ENCODE measurements at places on chromosomes 12 and 14.

DNA sequence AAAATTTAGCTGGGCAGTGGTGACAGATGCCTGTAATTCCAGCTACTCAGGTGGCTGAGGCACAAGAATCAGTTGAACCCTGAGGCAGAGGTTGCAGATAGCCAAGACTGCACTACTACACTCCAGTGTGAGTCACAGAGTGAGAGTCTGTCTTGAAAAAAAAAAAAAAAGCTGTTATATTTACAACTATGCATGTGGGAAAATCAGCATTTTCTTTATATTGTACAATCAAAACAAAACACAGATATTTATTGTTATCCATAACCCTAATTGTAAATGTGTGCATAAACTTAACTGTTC, 12.5 kb downstream of the C1R start:
- H3K4me3 ChIP-seq, result no peak overlapping the region
- H3K36me3 ChIP-seq, result no peaks in the 10 kb centered on the region
- H3K27me3 ChIP-seq, result peaks cover 7% of the 10 kb centered on the region
- H3K27ac ChIP-seq, result no peak overlapping the region
- DNase-seq, result no peak
- H3K4me1 ChIP-seq, result no peaks in the 10 kb centered on the region

DNA sequence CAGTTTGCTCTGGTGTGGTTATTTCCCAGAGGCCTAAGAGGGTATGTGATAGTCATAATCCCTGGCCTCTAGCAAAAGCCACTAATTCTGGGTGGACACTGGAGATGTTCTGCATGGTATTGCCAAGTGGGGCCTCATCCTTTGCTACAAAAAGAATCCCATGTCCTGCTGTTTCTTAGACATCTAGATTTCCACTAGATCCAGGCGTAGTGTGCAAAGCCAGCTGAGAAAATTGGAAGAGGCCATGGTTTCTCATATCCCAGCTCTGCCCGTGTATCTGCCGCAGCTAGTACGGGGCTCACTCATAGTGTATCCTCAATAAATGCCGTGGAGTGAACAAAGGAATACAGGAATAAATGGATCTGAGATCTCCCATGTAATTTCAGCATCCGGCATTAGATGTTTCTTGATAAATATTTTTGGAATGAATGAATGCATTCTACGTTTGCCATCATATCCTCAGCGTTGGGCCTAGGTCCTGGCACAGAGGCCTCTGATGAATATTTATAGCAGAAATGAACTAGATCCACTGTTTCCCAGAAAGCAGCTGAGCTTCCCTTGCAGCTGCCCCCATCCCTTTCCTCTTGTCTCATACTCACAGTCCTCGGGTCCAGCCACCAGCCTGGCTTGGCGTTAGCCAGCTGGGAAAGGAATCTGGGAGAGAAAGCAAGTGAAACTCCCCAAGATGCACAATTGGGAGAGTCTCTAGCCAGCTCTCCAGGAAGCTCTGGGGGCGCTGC, 76.3 kb upstream of the NOS1 start:
- H3K27me3 ChIP-seq, result no peaks in the 10 kb centered on the region
- no peak overlapping the region for H3K27ac ChIP-seq
- no peaks in the 10 kb centered on the region for H3K4me1 ChIP-seq
- no peaks in the 10 kb centered on the region for H3K36me3 ChIP-seq
- no peak for DNase-seq

GRCh38 chr14:52738409-52738808, 8.4 kb downstream of the STYX start:
- no peaks in the 10 kb centered on the region for H3K27me3 ChIP-seq
- H3K4me3 ChIP-seq, result no peak overlapping the region
- no peak overlapping the region for H3K27ac ChIP-seq
- H3K36me3 ChIP-seq, result peaks cover 17% of the 10 kb centered on the region
- DNase-seq, result no peak
- peaks cover 60% of the 10 kb centered on the region for H3K4me1 ChIP-seq

GRCh38 chr12:52264435-52264825, 10.0 kb upstream of the KRT86 start:
- H3K4me3 ChIP-seq, result no peak overlapping the region
- no peak for DNase-seq
- no peak overlapping the region for H3K27ac ChIP-seq
- H3K36me3 ChIP-seq, result no peaks in the 10 kb centered on the region

DNA sequence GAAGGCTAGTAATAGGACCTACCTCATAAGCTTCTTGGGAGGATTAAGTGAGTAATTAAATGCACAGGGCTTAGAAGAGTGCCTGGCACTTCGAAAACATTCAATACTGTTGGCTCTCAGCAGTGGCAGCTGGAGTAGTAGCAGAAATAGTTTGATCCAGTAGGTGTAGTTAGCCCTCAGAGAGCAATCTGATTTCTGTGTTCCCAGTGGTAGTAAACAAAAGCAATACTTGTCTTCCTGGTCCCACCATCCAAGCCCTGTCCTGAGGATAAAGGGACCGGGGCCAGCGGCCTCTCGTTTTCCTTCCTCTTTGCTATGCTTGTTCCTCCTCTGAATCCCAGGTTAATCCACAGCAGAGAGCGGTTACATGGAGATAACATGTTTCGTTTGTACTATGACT, 131.6 kb downstream of the SAMD4A start:
- no peaks in the 10 kb centered on the region for H3K36me3 ChIP-seq
- no peaks in the 10 kb centered on the region for H3K4me1 ChIP-seq
- H3K27me3 ChIP-seq, result peaks cover 31% of the 10 kb centered on the region
- H3K4me3 ChIP-seq, result no peak overlapping the region

DNA sequence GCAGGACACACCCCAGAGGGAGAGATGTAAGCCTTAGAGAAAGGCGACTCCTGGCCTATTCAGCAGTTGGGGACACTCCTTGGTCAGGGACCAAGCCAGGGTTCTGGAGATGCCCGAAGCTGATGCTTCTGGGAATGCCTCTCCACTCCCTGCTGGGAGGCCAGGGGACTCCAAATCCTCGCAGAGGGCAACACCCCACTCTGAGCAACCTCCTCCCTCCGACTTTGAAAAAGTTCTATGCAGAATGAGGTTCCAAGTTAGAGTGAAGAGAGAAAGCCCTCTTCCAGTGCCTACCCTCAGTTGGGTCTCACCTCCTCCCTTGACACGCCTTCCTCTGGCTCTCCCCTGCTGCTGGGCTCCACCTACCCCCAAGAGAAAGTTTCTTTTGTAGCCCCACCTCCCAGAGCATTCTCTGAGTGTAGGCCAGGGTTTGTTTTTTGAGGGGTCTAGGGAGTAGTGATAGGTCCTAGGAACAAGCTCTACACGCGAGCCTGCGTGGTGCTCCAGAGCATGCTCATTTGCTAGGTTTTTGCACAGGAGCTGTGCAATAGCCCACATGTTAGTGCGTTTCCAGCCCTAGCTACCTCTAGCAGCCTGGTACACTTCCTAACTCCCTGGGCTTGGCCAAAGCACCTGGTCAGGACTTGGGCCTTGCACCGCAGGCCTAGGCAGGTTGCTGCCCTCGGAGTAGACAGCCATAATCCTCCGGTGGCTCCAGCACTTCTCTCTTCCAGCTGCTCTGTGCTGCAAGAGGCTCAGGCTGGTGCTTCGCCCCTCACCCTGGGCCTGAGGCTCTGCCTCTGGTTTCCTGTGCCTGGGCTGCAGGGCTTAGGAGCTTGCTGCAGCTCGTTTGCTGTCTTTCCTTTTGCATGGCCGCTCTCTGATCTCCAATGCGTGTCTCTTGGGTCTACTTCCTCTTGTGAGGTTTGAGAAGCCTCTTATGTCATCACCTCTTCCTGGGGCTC, 590 bp upstream of the CEBPE start:
- no peak overlapping the region for H3K27ac ChIP-seq
- H3K4me3 ChIP-seq, result no peak overlapping the region
- no peaks in the 10 kb centered on the region for H3K36me3 ChIP-seq
- peaks cover 28% of the 10 kb centered on the region for H3K27me3 ChIP-seq

DNA sequence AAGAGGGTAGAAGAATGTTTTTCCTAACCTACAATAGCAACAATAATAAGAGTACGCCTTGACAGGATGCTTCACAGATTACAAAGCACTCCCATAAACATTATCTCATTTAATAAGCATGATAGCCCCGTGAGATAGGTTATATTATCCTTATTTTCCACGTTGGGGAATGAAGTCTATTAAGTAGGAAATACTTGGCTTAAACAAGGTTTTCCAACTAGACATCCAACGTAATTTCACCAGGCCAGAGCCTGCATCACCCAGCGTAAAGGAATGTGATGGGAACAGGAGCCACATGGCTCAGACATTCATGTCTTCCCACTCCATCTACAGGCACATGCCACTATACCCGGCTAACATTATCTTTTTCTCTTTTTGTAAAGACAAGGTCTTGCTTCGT, 223.4 kb upstream of the AMIGO2 start:
- no peak for DNase-seq
- no peaks in the 10 kb centered on the region for H3K36me3 ChIP-seq
- peaks cover 7% of the 10 kb centered on the region for H3K4me1 ChIP-seq
- no peaks in the 10 kb centered on the region for H3K27me3 ChIP-seq
- H3K4me3 ChIP-seq, result no peak overlapping the region
- H3K27ac ChIP-seq, result no peak overlapping the region

DNA sequence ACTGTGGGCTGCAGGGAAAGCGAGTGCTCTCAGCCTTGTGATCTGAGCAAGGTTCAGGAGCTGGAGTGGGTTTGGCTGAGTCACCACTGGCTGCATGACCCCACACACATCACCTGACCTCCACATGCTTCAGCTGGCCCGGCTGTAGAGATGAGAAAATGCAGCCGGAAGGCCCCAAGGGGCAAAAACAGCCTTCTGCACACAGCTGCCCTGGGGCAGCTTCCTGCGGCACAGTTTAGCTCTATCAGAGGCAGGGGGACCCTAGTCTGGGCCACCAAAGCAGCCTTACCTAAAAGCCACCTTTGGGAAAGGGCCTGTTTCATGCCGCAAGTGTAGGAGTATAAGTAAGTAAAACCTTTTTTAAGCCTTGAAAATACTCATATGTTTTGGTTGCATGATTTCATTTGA, 123.3 kb downstream of the SSPN start:
- H3K36me3 ChIP-seq, result no peaks in the 10 kb centered on the region
- no peaks in the 10 kb centered on the region for H3K27me3 ChIP-seq
- H3K4me3 ChIP-seq, result no peak overlapping the region

DNA sequence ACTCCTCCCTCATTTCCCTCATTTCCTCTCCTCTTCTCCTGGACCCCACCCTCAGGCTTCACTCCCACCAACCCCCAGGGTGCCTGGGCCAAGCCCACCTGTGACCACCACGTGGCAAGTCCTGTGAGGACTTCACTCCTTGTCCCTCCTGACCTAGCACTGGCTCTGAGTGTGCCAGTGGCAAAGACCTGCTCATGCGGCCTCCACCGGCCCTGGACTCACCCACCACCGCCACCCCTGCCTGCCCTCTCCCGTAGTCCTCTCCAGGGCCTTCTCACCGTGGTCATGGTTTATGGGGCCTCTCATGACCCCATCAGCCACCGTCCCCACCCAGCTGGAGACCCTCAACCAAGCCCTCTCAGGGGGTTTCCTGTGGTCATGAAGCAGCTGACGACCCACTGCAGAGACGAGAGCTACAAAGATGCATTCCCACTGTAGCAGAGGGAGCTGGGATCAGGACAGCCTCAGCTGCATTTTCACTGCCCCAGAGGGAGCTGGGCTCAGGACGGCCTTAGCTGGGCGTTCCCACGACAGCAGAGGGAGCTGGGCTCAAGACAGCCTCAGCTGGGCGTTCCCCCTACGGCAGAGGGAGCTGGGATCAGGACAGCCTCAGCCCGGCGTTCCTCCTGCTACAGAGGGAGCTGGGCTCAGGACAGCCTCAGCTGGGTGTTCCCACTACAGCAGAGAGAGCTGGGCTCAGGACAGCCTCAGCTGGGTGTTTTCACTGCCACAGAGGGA, 3.2 kb upstream of the C14orf180 start:
- DNase-seq, result no peak
- H3K4me1 ChIP-seq, result no peaks in the 10 kb centered on the region
- H3K27ac ChIP-seq, result no peak overlapping the region
- no peak overlapping the region for H3K4me3 ChIP-seq

DNA sequence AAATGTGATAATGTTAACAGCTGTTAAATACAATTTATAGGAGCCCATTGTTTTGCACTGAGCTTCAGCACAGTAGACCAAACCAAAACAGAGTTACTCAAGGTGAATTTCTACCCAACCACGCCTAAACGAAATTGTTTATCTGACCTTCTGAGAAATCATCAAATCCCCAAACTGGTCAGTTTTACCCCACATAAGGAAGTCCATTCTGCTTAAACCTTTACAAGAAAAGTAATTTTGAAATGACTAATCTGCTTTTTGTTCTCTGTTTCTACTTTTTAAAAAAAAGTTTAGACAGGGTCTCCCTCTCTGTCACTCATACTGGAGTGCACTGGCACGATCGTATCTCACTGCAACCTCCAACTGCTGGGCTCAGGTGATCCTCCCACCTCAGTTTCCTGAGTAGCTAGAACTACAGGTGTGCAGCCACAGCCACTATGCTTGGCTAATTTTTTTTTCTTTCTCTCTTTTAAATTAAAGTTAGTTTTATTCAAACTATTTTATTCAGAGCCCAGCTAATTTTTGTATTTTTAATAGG, 1.4 kb upstream of the RNF10 start:
- H3K36me3 ChIP-seq, result peaks cover 20% of the 10 kb centered on the region
- no peak for DNase-seq
- no peak overlapping the region for H3K27ac ChIP-seq
- H3K4me3 ChIP-seq, result no peak overlapping the region
- no peaks in the 10 kb centered on the region for H3K27me3 ChIP-seq
- H3K4me1 ChIP-seq, result peaks cover 48% of the 10 kb centered on the region

GRCh38 chr14:101333335-101334280, 227.7 kb upstream of the DIO3 start:
- no peak overlapping the region for H3K4me3 ChIP-seq
- H3K36me3 ChIP-seq, result no peaks in the 10 kb centered on the region
- H3K27ac ChIP-seq, result no peak overlapping the region
- H3K27me3 ChIP-seq, result peaks cover 31% of the 10 kb centered on the region

DNA sequence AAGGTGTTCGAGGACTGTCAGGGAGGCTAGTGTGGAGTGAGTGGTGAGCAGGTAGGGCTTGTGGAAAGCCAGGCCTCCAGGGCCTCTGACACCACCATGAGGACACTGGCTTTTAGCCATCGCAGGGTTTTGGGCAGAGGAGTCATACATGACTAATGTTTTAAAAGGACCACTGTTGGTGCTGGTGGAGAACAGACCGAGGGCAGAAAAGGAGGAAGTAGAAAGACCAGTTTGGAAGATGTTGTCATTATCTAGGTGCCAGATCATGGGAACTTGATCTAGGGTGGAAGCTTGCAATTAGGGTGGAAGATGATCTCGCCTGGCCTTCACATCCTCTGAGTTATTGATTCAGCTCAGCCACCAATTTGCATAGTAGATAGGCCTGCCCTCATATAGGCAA, 144.2 kb downstream of the C12orf75 start:
- DNase-seq, result no peak
- H3K4me3 ChIP-seq, result no peak overlapping the region
- H3K4me1 ChIP-seq, result no peaks in the 10 kb centered on the region
- no peak overlapping the region for H3K27ac ChIP-seq
- H3K36me3 ChIP-seq, result no peaks in the 10 kb centered on the region

- H3K36me3 ChIP-seq, result peaks cover 63% of the 10 kb centered on the region
- H3K4me3 ChIP-seq, result no peak overlapping the region
- H3K4me1 ChIP-seq, result no peaks in the 10 kb centered on the region
- H3K27ac ChIP-seq, result no peak overlapping the region
These were observed 115.7 kb downstream of the NCOR2 start for GRCh38 chr12:124451637-124452243.

GRCh38 chr14:85273952-85274351, 256.0 kb upstream of the FLRT2 start:
- H3K36me3 ChIP-seq, result no peaks in the 10 kb centered on the region
- H3K27ac ChIP-seq, result no peak overlapping the region
- no peaks in the 10 kb centered on the region for H3K4me1 ChIP-seq
